Inflammatory macrophage (primary cell): ENCODE measurements at places on chromosomes 4 and X.
A peak's percentile ranks its signal among the peaks of the same experiment; 100 is the strongest.

DNA sequence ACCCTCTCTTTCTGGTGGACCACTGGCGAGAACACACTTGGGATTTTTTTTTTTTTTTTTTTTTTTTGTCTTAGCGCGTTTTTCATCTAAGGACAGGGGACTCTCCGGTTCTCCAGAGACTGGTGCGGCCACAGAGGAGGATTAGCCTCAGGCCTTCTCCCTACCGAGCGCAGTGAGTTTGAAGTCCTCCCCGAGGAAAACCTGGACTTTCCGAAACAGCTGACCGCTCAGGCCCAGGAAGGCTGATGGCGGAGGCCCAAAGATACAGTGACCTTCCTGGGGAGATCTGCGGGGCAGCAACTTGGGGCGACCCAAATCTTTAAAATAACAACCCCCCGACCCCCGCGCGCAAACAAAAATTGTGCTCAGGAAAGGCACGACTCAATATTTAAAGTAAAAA is 9.2 kb downstream of the NKX3-2 start:
- DNase-seq, result no peak

- no peak for DNase-seq
Measured at GRCh38 chr4:24514808-24515207, 69.5 kb downstream of the DHX15 start.

DNA sequence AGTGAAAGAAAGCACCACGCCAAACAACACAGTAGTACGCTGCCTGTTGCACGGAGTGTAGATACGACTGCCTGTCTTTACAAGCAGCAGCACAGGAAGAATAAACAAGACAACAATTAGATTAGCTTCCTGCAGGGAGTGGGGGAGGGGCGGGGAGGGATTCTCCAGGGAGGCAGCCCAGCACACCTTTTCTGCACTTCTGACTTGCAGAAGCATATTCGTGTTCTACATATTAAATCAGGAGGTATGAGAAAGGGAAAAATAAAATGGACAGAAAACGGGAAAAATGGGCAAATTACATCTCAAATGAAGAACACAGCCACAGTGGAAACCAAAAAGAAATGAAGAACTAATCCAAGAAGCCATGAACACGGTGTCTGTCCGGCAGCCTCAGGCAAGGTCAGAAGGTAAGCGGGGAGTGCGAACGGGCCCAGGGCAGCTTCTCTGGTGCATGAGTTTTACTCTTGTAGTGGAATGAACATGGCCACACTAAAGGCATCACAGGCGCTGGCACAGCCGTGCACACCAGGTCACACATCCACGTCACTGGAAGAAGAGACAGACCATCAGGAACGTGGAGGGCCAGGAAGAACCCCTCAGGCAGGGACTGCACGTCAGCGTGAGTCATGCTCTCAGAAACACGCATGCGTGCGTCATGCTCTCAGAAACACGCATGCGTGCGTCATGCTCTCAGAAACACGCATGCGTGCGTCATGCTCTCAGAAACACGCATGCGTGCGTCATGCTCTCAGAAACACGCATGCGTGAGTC is 20.1 kb upstream of the ADRA2C start:
- no peak for DNase-seq

DNA sequence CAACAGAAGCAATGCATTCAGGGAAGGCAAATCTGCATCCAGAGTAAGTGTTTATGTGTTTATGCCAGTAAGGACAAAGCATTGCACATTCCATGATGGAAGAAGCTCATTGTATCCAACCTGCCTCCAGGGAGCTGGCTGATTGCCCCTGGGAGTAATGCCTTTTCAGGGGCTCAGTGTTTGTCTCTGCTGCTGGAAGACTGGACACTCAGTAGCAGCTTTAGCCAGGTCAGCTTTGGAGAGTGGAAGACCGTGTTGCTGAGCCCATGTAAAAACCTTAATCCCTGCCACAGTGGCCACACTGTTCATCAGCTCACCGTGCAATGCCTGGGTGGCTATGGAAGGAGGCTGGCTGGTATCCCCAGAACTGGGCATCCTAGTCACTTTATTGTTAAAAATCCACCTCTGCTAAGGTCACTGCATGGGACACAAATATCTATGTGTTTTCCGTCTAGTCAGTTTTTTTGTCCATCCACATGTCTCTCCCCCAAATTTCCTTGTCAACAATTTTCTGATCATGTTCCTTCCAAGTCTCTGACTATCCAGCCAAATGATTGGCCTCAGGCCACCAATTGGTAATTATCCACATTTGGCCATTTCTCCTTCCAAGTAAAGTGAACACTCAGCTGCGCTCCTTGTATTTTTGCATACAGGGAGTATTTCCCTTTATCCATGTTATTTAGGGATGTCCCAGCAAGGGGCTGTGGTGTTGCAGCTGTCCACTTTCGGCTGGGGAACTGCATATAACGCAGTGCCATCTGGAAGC is 2044.5 kb upstream of the AGA start:
- DNase-seq, result no peak

- DNase-seq, result no peak
Measured at GRCh38 chr4:25457053-25457715, 80.1 kb downstream of the ANAPC4 start.

GRCh38 chrX:49230500-49231232 is 2.5 kb downstream of the CACNA1F start:
- peak; percentile 50 for DNase-seq
